ENCODE measurements at places on chromosomes 6 and 20.

DNA sequence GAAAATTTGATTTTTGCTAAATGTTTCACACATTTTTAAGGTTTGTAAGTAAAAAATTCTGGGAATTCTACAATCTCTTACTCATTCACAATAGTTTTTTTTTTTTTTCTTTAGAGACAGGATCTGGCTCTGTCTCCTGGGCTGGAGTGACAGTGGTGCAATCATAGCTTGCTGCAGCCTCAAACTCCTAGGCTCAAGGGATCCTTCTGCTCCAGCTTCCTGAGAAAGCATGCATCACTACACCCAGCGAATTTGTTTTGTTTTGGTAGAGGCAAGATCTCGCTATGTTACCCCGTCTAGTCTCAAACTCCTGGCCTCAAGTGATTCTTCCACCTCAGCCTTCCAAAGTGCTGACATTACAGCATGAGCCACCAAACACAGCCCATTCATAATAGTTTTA is 232.8 kb downstream of the GJA1 start:
- DNase-seq = no peak

- no peak for DNase-seq
Observed at GRCh38 chr6:148965287-148965686, 218.5 kb downstream of the UST start.

- no peak for DNase-seq
Observed at GRCh38 chr6:107982486-107982885, 24.5 kb upstream of the SEC63 start.

DNA sequence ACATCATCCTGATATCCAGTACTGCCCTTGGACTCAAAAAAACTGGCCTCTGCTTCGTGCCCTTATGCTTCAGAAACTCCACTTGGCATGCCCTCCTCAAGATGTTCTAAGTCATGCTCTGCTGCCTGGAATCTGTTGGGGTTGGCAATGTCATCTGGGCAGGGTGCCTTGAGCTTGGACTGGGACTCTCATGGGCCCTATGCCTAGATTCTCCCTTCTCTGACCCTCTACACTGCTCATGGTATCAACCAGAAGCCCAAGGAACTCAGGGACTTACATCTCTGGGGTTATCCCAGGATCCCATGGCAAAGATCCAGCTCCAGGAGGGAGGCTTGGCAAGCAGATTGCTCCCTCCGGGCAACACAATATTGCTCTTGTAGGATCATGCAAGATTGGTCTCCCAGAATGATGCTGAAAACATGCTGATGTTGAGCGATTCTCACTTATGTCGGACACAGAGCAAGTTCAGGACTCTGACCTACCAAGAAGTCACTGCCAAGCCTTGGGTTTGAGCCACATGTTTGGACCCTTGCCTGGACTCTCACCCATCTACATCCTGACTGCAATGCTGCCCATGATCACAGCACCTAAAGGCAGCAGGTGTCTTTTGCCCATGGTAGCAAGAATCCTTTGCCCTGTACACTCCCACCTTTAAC is 88.8 kb downstream of the ADAT2 start:
- no peak for DNase-seq

DNA sequence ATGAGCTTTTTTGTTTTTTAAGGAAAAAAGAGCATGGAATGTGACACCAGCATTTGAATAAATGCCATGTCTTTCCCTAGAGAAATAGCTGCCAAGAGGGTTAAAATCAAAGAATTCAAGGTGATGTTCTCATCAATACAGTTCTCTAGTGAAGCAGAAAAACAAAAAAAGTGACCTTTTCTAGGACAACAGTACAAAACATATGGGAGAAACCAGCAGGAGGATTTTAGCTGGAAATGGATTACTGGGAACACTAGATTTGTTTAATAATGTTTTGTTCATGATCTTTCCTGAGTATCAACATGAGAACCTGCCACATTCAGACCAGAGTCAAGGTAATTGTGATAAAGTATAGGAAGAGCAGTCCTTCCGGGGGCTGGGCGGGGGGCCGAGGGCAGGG is 372.2 kb downstream of the LMBRD1 start:
- no peak for DNase-seq

- no peak for DNase-seq
Observed at GRCh38 chr20:1001116-1001515, 995 bp downstream of the RSPO4 start.

DNA sequence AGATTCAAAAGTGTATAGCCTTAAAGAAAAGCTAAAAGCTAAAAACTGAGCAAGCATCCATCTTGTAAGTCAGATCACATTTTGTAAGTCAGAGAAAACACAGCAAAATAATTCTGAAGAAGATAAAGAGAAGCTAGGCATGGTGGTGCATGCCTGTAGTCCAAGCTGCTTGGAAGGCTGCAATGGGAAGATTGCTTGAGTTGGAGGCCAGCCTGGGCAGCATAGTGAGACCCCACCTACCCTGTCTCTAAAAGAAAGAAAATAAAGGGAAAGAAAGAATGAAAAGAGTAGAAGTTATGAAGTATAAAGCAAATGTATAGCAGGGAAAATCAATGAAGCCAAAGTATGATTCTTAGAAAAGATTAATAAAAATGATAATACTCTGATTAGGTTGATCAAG is 20.5 kb upstream of the PKIG start:
- no peak for DNase-seq

DNA sequence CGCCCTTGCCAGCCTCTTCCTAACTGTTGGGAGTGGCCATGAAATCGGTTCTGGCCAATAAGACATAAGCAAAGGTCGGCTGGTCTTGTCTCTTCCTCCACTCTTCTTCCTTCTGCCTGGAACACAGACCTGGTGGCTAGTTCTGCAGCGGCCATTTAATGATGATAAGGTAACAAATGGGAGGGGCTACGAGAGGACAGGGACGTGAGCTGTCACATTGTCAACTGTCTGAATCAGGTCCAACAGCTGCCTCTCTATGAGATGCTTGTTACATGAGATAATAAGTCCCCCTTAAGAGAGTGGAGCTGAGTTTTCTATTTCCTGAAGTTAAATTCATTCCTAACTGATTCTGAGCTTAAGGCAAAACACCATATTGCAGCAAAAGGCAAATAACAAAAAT is 12.5 kb upstream of the TMEM242 start:
- no peak for DNase-seq

GRCh38 chr20:57194154-57194553 is 72.3 kb downstream of the BMP7 start:
- DNase-seq = no peak

DNA sequence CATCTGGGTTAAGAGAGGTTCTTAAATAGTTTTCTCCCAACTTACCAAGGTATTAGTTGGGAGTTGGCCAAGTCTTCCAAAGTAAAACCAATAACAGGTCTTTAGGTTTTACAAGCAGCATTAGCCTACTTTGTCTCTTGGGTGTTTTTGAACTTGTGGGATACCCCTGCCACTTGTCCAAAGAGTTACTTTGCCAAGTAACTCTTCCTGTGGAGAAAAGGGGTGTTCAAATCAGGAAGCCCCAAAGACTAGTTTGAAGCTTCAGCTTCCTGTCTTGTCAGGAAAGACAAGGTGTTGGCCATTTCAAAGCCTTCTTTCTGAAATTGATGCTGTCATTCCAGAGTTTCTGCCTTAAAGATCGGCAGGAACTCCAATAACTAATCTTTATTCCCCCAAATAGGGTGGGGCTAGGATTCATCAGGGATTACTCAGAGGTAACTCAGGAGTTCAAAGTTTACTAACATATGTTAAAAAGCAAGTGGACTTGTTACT is 822 bp downstream of the RAB22A start:
- no peak for DNase-seq

DNA sequence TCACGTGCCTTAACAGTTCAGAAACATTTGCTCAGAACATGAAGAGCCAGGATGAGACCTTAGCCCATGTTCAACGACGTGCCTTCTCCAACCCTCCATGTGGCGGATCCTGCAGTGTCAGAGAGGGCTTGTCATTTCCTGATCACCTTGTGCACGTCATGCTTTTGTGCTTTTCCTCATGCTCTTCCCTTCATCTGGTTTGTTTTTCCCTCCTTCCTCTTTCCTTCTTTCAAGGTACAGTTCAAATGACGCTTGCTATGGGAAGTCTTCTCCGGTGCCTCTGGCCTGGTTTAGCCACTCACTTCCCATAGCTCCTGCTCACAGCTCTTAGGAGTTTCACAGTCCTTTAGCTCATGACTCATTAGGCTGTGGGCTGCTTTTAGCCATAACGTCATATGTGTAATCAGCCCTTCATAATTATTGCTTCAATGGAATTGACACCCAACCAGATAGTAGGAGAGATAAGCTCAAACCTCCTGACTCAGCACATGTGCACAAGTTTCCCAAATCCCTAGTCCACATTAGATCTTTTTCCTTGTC is 102.7 kb upstream of the CNKSR3 start:
- peak; percentile 66 for DNase-seq

- no peak for DNase-seq
Observed at GRCh38 chr6:1770435-1770843, 160.7 kb downstream of the FOXC1 start.

DNA sequence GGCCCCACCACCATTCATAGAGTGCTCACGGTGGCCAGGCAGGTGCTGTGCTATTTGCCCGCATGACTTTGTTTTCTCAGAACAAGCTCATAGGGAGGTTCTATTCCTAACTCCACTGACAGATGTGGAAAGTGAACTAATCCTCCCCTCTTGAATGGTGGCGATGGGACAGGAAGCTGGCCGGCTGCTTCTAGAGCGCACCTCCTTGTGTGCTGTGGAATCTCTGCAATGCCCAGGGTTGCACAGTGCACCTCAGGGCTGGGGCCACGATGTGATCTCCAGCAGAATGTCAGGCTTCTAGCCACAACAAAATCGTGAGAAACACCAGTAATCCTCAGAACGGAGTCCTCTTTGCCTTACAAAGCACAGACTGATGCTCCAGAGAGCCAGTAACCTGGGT is 53.8 kb upstream of the SLC22A23 start:
- no peak for DNase-seq

DNA sequence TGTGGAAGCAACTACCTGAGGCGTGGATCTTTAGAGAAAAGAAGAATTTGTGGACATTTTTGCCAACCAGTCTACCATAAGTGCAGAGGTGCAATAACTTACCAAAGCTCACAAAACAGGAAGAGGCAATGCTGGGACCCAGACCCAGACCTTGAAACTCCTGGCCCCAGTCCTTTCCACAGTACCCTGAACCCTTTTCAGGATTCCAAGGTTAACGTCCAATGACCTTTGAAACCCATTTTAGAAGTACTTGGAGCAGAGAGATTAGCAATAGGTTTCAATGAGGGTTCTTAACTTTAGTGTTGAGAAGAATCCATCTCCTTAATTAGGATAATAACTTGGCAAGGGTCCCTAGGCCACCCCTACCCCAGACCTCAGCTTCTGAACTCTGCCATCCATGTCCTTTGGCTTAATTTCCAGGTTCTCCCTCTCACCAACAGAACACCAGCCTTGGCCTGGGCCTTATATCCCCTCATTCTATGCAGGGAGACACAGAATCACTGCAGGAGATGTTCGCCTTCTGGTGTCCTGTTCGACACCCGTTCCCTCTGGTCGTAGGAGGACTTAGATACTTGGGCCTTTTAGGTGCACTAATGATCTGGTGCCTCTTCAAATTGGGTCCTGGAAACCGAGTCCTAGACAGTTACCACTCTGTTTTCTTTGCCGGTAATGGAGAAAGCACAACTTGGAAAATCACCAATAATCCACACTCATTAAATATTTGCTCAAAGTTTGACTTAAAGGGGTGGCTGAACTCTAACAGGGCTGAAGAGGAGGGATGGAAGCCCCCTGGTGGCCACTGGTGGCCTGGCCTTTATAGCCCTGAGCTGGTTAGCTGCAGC is 40.6 kb downstream of the ISM1 start:
- DNase-seq = peak; percentile 5

- DNase-seq = no peak
Observed at GRCh38 chr20:43976547-43976946, 61.9 kb downstream of the TOX2 start.

DNA sequence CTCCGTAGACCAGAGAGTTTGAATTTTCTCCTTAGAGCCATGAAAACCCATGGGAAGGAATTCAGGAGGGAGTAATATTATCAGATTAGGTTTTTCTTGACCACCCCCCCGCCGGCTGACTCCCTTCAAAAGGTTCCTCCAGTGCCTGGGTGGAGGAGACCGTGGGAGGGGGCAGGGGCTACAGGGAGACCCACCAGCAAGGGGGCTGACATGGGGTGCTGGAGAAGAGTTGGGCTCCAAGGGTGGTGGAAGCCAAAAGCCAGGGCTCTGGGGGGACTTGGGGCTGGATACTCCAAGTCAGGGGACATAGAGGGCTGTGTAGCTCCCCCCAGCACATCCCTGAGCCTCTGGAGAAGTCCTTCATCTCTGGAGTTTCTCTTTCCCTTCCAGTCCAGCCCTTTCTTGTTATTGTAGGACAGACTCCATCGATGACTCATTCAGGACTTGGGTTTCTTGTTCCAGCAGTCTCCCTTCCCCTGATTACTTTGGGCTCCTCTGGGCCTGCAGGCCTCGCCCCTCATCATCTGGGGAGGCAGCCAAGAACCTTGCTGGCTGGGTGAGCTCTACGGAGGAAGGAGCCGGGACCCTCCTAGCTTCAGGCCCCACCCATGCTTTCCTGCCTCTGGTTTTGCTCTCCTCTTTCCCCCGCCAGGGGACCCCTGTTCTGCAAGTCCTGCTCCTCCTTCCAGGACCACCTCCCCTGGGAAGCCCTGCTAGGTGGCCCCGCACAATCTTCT is 10.5 kb upstream of the KIAA1755 start:
- DNase-seq = peak; percentile 90

GRCh38 chr6:109349419-109349987 is 32.8 kb downstream of the CD164 start:
- DNase-seq = peak; percentile 68

DNA sequence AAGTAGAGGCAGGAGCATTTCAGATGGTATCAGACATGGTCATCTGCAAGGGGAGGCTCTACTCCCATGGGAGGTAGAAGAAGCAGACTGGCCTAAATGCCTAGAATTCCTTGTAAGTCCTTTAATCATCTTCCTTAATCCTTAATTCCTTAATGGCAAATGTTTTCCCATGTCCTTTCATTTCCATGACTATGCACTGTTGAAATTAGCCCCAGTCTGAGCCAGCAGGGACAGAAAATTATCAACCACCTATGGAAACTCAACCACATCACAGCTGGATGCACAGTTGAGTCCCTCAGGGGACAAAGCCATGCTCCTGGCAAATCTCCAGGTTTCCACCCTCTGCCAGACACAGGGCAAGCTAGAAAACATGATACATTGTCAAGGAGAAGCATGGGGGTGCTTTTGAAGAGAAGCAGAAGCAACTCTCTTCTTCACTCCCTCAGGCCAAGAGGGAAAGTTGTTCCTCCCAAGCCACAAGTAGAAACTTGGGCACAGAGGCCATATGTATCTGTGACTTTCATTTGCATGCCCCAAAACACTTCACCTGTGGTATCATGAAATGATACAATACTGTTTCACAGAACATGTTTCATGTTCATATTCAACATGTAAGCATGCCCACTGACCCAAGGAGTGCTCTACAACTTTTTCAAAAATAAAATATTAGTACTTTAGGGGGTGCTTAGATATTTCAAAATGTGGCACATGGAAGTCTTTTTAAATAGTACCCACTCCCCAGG is 683.6 kb downstream of the KIF16B start:
- no peak for DNase-seq

GRCh38 chr20:56504373-56505005 is 20.1 kb upstream of the FAM209A start:
- no peak for DNase-seq
